Activated CD4-positive, alpha-beta T cell treated with anti-CD3 and anti-CD28 coated beads, Interleukin-2, amount 50 U/mL, for 4 hours (primary cell): ENCODE measurements at places on chromosomes 11 and 22.

DNA sequence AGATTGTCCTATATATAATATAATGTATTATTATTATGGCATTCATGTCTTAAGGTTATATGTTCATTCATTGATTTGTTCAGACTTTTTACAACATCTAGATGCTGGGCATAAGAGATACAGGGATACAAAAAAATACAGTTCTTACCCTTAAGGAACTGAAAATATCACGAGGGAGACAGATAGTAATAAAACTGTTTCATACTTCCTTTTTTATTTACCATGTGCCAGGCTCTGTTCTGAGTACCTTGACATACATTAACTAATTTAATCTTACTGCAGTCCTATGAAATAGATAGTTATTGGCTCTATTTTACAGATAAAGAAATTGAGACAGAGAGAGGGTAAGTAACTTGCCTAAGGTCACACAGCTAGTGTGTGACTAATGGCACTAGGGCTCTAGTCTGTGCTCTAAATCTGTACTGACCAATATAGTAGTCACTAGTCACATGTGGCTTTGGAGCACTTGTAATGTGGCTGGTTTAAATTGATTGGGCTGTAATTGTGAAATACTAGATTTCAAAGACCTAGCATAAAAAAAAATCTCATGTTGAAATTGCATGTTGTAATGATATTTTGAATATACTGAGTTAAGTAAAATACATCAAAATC is 21.3 kb downstream of the TRIM44 start:
- no peak for DNase-seq

DNA sequence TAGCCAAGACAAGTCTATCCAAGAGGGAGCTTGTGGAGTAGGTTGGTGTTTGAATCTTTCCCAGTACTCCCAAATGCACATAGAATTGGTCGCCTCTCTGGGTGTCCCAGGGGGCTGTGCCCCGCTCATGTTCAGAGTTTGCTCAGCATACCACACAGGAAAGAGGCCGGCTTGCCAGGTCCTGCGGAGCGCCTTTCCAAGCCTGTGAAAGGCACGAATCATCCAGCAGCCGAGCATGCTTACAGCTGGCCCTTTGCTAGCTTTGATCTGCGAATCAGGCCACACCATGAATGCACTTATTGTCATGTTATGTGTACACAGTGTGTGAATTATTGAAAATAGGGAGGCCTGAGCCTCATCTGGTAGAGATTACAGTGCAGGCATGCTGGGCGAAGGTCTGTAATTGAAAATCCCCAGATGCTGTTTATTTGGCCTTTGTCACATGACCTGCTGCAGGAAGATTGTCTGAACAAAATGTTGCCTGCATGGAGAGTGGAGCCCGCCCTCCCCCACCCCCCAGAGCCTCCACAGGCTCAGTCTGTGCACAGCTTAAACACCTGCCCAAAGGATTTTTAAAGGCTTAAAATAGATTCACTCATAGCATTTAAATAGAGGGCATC is 163.3 kb upstream of the RASSF10 start:
- DNase-seq = no peak

DNA sequence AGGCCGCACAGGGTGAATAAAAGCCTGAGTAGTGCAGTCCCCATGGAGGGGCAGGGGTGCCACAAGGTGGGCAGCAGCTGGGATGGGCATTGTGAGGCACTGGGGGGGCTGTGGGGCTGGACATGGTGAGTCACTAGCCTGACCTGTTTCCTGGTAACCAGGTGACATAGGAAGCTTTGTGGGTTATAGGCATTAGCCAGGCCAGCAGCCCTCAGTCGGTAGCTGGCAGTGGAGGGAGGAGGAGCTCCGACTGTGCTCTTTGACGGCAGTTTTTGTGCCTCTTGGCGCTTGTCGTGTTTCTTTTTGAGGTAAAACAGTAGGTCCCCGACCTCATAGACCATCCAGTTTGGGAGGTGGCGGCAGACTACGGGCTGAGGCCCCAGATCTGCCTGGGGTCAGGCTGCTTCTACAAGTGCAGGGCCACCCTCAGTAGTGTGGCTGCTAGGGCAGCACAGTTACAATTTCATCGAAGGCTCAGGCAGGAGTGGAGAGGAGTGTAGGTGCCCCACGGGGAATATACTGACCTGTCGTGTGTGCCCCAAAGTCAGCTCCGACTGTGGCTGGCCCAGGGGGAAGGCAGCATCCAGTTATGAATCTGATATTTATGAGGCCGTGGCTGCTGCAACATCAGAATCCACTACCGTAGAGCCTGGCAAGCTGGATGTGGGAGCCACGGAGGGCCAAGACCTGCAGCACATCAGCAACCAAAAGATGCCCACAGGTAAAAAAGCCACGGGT is 107.7 kb downstream of the CRYBB2 start:
- no peak for DNase-seq

DNA sequence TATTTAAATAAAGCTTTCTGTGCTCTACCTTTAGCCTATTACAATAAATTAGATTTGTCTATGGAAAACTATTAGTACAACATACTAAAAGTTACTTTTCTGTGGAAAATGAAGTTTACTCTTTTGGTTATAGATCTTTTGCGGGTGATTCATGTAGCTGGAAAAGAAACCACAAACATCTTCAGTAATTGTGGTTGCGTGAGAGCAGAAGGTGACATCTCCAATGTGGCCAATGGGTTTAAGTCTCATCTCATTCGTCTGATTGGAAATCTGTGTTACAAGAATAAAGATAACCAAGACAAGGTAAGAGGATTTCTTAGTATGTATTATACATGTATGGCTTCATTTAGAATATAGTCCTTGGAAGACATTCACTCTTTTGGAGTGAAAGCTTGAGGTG is 68.6 kb downstream of the ATXN10 start:
- no peak for DNase-seq

DNA sequence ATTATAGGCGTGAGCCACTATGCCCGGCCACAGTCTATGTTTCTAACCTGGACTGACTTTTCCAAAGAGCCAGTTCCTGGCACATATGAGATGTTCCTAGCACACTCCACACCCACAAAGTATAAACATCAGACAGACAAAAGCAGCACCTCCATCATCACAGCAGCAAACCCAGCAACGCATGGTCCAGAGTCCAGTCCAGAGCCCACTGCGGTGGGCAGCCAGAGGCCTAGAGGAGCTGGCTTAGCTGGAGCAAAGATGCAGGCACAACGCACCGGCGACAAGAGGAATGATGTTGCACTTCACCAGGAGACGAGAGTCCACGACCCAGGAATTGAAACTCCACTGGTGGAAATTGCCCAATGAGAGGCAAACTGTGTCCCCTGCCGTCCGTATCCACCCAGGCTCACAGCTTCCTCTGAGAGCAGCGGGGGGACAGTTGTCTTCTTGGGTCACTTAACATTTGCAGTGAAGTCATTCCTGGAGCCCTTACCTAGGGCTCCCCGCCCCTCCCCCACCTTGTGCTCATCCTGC is 36.6 kb downstream of the RPS6KA4 start:
- no peak for DNase-seq

GRCh38 chr22:25232301-25232700 is 12.9 kb downstream of the CRYBB2 start:
- no peak for DNase-seq

DNA sequence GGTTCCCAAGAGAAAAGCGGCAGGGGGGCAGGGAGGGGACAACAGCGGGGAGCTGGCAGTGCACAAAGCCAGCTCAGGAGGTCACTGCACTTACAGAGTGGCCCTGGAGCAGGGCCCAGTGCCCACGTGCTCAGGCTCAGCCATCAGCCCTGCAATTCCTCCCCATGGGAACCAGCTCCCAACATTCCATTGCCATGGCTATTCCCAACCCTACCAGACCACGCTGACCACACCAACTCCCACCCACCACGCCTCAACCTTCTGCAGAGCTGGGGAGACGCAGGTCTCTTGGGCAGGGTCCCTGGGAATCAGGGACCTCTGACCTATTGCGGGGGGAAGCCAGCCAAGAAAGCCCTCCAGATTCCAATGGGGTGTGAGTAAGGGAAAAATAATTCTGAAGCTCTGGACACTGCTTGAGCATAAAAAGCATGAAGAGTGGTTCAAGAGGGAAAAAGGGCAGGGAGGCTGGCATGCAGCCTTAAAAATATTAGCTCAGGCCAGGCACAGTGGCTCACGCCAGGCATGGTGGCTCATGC is 38.3 kb upstream of the TFIP11 start:
- DNase-seq = no peak

DNA sequence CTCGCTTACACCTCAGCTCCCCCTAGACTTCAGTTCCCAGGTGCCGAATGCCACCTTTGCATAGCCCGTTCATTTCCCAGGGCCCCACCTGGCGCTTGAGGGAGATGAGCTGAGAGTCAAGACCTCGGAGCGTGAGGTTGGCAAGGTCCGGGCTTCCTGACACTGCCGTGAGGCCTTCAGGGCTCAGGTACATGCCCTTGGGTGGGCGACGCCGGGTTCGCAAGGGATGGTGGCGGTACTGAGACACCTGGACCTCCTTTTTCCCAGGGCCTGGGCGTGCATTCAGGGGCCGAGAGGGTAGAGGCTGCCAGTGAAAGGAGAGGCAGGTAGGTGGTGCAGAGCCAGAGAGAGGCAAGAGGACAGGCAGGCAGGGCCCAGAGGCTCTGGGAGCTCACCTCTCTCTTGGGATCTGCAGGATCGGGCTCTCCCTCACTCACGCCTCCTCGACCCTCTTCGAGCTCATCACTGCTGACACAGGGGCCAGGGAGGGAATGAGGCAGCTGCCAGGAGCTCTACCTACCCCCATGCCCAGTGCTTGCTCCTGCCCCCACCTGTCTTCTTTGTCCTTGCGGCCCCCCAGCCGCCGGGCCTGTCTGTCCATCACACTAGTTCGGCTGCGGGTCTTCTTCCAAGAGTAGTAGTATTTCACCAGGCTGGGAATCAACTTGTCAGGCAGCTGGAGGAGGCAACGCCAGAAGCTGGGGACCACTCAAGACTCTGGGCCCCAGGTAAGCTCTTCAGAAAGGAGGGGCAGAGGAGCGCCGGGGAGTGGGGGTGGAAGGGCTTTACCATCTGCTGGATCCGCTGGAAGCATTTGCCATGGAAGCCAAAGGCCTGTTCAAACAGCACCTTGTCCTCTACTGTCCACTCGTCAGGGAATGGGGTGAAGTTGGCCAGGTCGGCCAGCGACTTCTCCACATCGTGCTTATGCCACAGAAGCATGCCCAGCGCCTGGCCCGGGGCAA is 2.8 kb downstream of the RCOR2 start:
- DNase-seq = no peak

DNA sequence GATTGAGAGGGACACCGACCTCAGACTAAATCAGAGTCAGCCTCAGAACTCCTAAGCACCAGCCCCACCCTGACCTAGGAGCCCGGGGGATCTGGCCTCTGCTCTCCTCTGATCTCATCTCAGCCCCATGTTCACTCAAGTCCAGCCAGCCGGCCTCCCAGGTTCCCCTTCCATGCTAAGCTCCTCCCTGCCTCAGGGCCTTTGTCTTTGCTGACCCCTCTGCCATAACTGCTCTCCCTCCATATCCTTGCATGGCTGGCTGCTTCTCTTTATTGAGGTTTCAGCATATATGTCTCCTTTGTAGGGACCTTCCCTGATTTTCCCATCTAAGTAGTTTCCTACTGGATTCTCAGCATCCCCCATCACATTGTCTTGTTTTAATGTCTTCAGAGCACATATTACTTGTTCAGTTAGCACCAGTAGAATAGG is 780 bp upstream of the SLC15A3 start:
- no peak for DNase-seq

DNA sequence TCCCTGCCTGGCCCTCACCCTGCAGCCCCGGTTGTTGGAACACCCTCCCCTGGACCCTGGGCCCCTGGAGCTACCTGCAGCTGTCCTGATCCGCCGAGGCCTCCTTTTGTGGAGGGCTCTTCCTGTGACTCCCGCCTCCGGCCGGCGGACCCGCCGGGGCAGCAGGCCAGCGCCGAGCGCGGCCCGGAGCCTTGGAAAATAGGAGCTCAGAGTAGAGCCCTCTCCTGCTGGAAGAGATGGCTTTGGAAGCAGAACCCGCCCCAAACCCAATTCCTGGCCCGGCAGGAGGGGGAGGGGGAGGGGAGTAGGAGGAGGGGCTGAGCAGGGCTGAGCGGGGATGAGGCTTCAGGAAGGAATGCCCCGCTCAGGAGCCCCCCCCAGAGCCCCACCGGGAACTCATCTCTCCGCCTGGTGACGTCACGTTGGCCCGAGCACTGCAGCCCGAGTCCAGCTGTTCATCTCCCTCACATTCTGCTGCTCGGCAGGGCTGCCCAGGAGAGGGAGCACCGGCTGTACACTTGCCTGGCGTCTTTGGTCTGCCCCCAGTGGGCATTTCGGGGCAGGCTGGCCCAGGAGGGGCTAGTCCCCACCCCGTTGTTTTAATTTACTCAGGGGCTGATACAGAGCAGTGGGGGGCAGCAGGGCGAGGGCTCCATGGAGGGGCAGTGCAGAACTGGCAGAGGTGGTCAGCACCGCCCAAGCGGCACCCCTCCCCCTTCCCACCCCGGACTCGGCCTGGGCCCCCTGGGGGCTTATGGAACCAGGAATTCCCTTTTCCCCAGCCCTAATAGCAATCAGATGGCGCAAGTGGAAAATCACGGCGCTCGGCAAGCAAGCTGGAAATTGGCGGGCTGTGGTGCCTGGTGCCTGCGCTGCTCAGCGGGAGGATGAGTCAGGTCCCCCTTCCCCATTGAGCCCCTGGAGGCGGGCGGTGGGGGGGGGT is at the start of gene MRGPRF:
Gene MRGPRF (minus strand): TSS at position 238 of the 943 bp plus-strand sequence. CDS start 3,345 bp downstream, outside the sequence.
- no peak for DNase-seq

- DNase-seq = no peak
Observed at GRCh38 chr11:42085736-42086135, 626.3 kb upstream of the LRRC4C start.

GRCh38 chr11:19730373-19730772 is 17.7 kb downstream of the NAV2 start:
- no peak for DNase-seq

DNA sequence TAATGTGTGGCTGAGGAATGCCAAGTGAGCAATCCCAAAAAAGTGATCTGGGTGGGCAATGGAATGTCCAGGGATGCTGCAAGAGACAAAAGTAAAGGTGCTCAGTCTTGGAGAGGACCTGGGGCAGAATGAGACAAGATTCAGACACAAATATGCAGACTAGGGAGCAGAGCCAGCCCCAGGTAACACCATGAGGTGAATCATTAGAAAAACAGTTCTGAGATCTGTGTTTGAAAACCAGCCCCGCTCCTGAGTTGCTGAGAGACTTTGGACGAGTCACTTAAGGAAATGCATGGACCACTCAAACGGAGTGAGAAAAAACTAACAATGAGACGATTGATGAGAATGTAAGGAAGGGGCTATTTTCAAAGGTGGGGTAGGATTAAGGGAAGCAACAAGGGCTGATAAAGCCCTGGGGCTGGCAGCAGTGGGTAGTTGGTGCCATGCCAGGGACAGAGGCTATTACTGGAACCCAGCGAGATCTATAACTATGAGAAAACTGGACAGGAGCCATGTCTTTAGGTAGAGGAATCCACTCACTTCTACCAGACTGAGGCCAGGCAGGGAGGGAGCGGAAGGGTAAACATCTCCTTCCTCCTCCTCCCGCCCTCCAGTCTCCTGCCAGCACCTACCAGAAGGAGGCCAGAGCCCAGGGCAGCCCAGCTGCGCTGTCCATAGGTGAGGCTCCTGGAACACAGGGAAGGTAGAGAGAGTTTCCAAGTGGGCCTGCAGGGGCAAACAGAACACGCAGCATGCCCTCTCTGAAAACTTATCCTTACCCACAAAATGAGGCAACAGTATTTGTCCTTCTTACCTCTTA is 130.4 kb upstream of the TEAD1 start:
- no peak for DNase-seq
